LHCN-M2 (cell line): ENCODE measurements at places on chromosomes 13 and 19.

GRCh38 chr13:93577105-93577504, 350.5 kb downstream of the GPC6 start:
- DNase-seq: no peak

DNA sequence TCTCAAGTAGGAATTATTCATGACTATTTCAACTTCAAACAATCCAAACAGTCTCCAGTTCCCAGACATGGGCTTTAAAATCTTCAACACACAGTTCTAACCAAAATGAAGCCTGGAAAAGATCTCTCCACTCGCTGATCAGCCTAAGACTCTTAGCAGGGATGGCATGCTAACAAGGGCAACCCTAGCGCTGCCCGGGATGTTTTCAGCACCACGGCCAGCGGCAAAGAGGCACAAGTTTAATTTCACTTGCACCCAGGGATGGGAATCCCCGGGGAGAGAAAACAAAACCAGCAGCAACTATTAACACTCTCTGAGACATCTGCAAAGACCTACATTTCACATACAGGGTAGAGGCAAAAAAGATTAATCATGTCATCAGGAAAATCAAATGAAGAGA, 43.0 kb downstream of the CACNA1A start:
- peak; percentile 11 for DNase-seq

DNA sequence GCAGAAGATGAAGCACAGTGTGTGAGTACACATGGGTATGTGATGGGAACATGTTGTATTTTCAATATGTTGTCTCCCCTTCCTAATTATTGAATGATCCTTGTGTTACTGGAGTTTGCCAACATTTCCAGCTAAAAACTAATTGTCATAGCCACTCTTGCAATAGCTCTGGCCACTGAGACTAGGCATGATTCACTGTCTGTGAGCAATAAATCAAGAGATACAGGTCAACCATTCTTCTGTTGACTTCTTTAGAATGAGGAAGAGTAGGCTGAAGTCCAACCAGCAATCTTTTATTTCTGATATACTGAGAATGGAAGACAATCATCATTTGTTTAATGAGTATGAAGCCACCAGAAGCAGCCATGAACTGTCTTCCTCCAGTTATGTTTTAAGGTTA, 413.9 kb downstream of the SLITRK5 start:
- DNase-seq: no peak

- no peak for DNase-seq
Observed at GRCh38 chr19:40614622-40615411, 13.6 kb downstream of the LTBP4 start.

DNA sequence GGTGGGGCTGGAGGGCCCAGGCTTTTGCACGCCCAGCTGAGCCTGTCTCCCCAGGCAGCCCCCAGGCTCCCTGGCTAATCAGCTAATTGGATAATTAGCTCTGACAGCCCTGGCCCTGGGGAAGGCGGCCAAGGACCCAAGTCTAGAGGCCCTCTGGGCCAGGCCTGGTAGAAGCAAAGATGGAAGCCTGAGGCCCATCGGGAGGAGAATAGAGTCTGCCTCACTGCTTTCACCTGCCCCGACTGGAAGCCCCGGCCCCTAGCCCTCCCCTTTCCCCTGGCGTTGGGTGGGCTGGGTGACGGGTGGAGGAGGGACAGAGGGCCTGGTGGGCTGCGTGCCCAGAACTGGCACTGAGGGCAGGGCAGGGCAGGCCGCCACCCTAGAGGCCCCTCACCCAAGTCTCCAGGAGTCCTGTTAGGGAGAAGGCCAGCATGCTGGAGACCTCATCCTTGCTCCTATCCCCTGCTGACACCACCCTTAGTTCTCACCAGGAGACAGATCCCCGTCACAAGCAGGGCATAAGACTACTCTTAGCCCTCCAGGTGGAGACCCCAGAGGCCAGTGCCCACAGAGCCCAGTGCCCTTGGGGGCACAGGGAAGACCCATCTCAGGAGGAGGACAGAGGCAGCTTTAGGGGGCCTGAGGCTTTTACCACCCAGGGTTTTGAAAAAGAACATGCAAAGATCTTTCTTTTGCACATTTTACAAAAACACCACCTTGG, 12.0 kb downstream of the LYL1 start:
- DNase-seq: no peak

DNA sequence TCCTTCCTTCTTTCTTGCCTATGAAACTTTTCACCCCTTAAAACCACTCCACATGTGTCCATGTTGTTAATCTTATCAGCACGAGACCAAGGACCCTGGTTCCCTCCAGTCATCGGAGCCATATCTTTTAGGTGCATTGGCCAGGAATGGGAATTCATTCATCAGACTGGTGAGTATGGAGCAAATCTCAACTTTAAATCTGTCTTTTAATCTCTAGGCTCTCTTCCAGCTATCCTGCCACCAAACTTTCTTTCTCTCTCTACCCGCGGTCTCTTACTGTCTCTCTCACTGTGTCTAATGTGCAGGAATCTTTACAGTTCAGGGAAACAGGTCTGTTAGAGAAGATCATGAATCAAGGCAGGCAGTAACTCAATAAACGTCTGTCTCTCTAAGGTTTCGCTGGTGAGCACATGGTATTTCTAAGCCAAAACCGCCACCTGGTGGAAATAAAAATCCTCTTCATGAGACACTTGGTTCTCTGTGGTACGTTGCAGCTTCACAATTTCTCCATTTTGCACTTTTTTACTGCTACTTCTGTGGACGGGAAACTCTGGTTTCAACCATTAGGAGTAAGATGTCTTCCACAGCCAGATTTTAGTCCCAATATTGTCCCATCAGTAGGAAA, 16.1 kb downstream of the LGALS16 start:
- peak; percentile 36 for DNase-seq

DNA sequence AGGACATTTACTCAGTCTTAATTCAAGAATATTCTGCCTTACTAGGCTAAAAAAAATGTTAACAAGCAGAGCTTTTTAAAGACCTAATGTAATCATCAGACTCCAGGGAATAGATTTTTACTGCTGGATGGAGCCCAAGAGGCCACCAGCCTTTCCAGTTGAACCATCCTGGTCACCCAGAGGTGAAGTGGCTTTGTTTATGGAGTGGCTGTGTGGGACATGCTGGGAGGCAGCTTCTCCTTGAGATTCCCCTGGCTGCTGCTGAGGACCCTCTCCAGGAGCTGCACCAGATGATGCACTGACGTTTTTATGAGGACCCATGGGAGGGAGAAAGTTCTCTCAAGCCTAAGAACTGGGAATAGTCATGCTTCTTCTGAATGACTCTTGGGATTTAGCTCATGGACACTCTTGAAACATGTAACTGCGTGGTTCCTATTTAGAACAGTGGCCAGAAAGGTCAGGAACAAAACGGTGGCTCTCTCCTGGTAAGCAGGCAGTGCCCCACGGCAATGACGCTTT, 205.9 kb upstream of the MIR17HG start:
- DNase-seq: no peak

DNA sequence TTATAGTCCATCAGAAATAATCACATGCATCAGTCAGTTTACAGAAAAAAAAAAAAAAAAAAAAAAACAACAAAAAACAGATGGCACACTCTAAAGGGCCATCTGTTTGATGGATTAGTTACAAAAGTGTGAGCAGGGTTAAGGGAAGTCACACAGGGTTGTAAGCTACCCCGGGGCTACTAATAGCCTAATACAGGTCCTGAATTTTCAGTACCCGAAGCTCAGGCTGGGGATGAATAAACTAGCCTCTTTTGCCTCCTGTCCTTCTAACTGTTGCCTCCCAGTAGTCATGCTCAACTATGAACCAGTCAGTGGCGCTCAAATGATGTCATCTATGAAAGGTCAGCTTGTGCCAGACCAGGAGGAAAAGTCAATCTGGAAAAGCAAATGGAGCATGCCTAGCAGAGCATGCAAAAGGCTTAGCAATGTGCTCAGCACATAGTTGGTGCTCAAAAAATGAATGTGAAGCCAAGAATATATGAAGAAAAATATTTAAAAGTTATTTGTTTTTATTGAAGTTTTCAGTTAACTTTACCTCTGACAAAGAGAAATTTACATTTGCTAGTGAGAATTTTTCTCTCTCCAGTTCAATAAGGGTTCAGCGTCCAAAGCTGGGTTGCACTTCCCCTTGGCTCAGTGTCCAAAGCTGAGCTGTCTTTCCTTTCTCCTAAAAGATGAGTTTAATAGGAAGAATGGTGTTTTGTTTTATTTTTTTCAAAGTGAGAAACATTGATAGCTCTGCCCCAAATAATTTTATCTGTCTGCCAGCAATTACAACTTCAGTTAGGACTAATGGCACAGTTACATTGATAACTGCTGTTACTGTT, 30.8 kb upstream of the LRCH1 start:
- DNase-seq: no peak

- no peak for DNase-seq
Observed at GRCh38 chr19:56284746-56285145, 12.2 kb downstream of the EDDM13 start.

- DNase-seq: no peak
Observed at GRCh38 chr19:42288881-42289555, 12.9 kb upstream of the PRR19 start.

DNA sequence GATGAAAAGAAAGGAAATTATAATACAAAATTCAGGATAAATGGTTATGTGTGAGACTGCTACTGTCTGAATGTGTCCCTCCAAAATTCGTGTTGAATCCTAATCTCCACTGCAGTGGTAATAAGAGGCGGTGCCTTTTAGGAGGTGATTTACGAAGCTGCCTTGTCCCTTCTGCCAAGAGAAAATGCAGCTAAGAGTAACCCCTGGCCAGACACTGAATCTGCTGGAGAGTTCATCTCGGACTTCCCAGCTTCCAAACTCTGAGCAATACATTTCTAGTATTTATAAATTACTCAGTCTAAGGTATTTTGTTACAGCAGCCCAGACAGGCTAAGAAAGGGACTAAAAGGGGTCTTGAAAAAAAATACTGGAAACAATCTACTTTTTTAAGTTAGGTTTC, 152.6 kb downstream of the KLF12 start:
- DNase-seq: no peak

- no peak for DNase-seq
Observed at GRCh38 chr19:48490981-48491792, 20.4 kb downstream of the LMTK3 start.

DNA sequence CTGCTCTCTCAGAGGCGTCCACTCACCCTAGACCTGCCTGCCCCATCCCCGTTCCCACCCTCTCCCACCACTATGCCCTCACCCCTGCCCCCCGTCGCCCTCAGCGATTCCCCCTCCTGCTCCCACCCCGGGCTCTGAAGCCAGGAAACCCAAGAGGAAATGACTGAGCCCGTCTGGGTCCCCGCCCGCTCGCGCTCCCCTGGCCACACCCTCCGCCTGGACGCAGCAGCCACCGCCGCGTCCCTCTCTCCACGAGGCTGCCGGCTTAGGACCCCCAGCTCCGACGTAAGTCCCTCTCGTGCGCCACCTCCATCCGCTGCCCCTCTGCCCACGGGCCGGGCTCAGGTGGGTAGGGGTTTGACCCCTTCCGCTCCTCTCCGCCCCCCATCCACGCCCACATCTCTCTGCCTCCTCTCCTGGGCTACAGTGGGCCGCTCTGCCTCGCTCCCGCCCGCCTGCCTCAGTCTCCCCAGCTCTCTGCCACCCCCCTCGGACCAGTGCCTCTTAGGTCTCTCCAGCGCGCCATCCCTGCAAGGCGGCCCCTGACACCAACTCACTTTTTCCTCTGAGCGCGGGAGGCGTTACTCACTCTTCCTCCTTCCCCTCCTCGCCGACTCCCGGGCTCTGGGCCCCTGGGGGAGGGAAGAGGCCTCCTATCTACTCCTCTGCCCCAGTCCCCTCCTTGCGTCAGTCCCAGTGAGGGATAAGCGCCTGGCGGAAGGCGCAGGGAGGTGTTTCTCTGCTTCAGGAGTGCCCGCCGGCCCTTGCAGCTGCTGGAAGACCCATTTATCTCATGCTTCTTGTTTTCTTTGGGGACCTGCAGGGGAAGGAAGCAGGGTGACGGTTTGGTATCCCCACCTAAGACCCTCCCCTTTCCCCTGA, at the start of gene FXYD5:
FXYD5 (plus strand) TSS at position 211 of the 882 bp plus-strand sequence. CDS start 816 bp downstream, outside the sequence.
- peak; percentile 61 for DNase-seq

DNA sequence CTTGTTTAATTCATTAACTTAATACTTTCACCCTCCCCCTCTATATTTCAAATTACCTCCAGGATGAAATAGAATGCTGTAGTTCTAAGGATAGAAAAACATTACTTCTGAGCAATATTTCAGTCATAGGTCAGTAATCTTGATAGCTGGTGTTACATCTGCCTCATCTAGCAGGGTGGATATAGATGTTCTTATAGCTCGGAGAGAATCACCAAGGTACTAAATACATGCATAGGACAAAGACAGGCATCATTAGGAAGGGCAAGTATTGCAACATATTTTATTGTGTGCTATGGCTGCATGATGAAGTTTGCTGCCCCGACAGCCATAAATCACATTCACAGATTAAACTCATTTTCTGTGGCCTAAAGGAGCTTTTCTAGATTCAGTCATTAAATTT, 601.0 kb downstream of the FGF9 start:
- DNase-seq: no peak

GRCh38 chr19:27765912-27766725, 1446.8 kb downstream of the UQCRFS1 start:
- no peak for DNase-seq

GRCh38 chr13:30362869-30363268, 55.5 kb upstream of the KATNAL1 start:
- peak; percentile 7 for DNase-seq

DNA sequence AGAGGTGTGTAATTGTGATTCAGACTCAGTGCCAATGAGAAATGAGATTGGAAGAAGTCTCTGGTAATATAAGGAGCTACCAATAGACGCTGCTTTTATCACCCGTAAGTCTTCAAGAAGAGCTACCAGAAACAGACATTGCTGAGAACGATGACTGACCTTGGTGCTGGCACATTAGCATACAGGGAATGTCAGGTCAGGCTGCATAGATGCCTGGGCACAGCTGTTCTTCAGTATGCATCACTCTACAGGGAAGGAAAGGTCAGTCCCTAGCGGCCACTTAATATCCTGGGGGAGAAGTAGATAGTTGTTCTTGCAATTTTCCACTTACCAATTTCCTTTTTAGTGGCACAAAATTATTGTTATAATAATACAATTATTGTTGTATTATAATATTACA, 380.4 kb downstream of the PCDH9 start:
- DNase-seq: peak; percentile 60

DNA sequence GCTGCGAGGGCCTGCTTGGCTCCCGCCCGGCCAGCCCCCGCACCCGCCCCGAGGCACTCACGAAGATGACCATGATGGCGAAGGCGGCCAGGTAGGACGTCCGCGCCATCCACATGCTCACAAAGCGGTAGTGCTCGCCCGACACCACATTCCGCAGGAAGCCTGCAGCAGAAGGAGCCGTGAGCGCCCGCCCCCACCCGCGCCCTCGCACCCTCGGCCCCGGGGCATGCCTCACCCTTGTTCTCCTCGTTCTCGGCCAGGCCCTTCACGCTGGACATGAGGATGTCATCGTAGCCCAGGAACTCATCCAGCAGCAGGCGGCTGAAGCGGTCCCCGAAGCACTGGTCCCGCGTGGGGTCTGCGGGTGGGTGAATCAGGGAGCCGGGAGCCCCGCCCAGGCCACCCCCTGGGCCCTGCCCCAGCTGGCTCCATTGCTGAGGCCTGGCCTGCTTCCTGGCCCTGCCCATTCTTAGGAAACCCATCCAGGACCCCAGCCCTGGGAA, 9.0 kb downstream of the TMEM259 start:
- no peak for DNase-seq
